ENCODE measurements at places on chromosomes 13 and 19. TPM values are rescaled to one million over a fixed set of nuclear protein-coding genes. Genes with fewer than 3 reads are reported as not detected.

The ZNF491 gene
- polyA plus RNA-seq = 1.2 TPM

GRCh38 chr19:13952931-13953531 lies 722 bp downstream of the DCAF15 start:
- H3K36me3 ChIP-seq = peaks cover 14% of the 10 kb centered on the region
- peak overlapping the region; percentile 57 for H3K27ac ChIP-seq
- peak; percentile 52 for DNase-seq
- H3K4me1 ChIP-seq = peaks cover 6% of the 10 kb centered on the region
- no peaks in the 10 kb centered on the region for H3K27me3 ChIP-seq

DNA sequence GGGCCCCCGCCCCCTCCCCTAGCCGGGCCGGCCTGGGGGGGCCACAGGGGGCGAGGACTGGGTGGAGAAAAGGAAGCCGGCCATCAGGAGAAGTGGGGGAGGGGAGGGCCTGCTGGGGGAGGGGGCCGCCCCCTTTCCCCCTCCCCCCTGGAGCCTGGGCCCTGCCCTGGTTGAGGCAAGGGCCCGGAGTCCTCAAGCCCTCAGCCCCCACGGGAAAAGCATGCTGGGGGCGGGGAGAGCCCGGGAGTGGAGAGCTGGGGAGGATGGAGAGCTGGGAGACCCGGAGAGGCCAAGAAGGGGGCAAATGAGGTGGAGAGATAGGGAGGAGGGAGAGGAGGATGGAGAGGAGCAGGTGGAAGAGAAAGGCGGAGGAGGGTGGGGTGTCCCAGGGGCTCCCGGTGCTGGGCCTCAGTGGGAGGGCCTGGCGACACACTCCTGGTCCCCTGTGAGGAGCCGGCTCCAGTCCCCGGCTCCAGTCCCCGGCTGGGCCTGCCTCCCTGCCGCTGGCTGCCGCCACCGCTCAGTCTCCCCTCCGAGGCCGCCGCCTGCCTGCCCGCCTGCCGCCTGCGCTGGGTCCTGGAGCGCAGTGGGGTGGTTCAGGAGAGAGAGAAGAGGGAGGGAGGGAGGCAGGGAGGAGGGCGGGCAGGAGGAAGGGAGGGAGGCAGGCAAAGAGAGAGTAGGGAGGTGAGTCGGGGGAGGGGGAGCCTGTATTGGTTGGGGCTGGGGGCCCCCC lies at the start of gene GRIK5:
Gene GRIK5 (minus strand): TSS at position 588 of the 733 bp plus-strand sequence. CDS start 4,436 bp downstream, outside the sequence.
- H3K27ac ChIP-seq = no peak within 1 kb of the TSS
- no peak within 1 kb of the TSS for H3K4me3 ChIP-seq
- H3K36me3 ChIP-seq = no peaks in the 10 kb centered on the region
- no peaks in the 10 kb centered on the region for H3K4me1 ChIP-seq
- H3K27me3 ChIP-seq = peaks cover 22% of the 10 kb centered on the region

GRCh38 chr13:58992478-58993042 lies 1171.2 kb downstream of the DIAPH3 start:
- no peaks in the 10 kb centered on the region for H3K27me3 ChIP-seq
- no peaks in the 10 kb centered on the region for H3K36me3 ChIP-seq
- H3K4me3 ChIP-seq = no peak overlapping the region
- no peaks in the 10 kb centered on the region for H3K4me1 ChIP-seq
- H3K27ac ChIP-seq = no peak overlapping the region
- no peak for DNase-seq

The FFAR3 gene
- polyA plus RNA-seq = not detected

DNA sequence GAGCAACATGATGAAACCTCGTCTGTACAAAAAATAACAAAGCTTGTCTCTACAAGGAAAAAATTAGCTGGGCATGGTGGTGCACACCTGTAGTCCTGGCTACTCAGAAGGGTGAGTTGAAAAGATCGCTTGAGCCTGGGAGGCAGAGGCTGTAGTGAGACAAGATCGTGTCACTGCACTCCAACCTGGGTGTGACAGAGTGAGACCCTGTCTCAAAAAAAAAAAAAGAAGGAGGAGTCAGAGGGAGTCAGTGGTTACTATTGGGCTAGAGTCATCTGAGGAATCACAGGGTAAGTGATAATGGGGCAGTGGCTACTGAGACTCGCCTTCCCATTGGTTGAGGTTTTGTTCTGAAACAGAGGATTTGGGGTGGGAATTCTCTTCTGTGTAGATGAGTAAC lies 1.9 kb upstream of the GPI start:
- no peak overlapping the region for H3K4me3 ChIP-seq
- H3K27ac ChIP-seq = no peak overlapping the region
- H3K36me3 ChIP-seq = peaks cover 2% of the 10 kb centered on the region
- no peaks in the 10 kb centered on the region for H3K27me3 ChIP-seq
- DNase-seq = no peak

GRCh38 chr13:47049276-47049989 lies 152.6 kb upstream of the HTR2A start:
- H3K27me3 ChIP-seq = no peaks in the 10 kb centered on the region
- no peak overlapping the region for H3K4me3 ChIP-seq
- no peak overlapping the region for H3K27ac ChIP-seq
- no peaks in the 10 kb centered on the region for H3K4me1 ChIP-seq

DNA sequence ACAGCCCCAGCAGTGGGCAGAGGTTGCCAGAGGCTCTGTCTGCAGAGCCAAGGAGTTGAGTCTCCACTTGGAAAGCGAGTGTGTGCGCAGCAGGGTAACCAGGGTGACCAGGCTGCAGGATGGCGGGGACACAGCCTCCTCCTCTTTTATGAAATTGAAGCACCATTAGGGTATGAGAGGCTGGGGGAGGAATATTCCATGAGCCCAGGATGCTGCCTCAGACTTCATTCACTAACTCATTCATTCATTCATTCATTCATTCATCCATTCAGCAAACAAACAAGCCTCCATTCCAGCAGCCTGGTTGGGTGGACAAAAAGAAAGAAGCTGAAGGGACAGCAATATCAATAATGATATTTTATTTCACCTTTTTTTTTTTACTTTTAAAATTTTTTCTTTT lies 6.6 kb upstream of the LMTK3 start:
- DNase-seq = no peak
- H3K4me3 ChIP-seq = no peak overlapping the region
- H3K27ac ChIP-seq = no peak overlapping the region
- no peaks in the 10 kb centered on the region for H3K36me3 ChIP-seq

DNA sequence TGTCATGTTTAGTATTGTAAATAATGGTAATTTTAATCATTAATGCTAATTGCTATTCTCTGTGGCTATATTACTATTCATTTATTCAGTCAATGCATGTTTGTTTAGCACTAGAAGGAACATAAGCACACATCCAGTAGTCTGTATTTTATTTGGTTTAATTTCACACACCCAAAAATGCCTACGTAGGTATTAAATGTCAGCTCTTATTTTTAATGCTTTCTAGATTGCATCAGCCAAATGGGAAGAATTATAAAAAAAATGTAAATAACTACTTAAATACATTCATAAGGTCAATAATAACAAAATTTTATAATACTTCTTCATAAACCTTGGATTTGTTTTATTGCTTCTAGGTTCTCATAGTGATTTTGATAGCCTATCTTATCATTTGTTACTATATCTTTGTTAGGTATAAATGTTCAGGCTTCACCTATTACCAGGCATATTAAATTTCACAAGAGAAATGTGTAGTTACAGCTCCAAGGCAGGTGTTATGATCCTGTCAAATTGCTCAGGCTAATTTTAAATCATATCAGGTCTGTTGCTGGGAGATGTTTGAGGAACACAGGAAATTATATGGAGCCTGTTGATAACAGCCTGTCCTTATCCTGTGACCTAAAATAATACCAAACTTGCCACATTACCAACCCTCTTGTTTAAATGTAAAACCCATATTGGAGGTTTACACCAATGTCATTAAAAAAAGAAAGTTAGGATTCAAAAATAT lies 34.4 kb downstream of the ITGBL1 start:
- no peaks in the 10 kb centered on the region for H3K36me3 ChIP-seq
- peaks cover 2% of the 10 kb centered on the region for H3K4me1 ChIP-seq
- no peak overlapping the region for H3K4me3 ChIP-seq

- no peak overlapping the region for H3K4me3 ChIP-seq
- no peak for DNase-seq
- no peaks in the 10 kb centered on the region for H3K27me3 ChIP-seq
- H3K36me3 ChIP-seq = peaks cover 33% of the 10 kb centered on the region
- H3K27ac ChIP-seq = no peak overlapping the region
Measured at GRCh38 chr19:10395003-10395402, 8.3 kb downstream of the CDC37 start.

GRCh38 chr13:59409634-59410200 lies 754.0 kb downstream of the DIAPH3 start:
- DNase-seq = peak; percentile 21
- H3K27ac ChIP-seq = no peak overlapping the region
- no peaks in the 10 kb centered on the region for H3K27me3 ChIP-seq
- H3K4me1 ChIP-seq = no peaks in the 10 kb centered on the region
- no peaks in the 10 kb centered on the region for H3K36me3 ChIP-seq

The ZNF444 gene
- 6.4 TPM for polyA plus RNA-seq

The CNFN gene
- not detected for polyA plus RNA-seq

DNA sequence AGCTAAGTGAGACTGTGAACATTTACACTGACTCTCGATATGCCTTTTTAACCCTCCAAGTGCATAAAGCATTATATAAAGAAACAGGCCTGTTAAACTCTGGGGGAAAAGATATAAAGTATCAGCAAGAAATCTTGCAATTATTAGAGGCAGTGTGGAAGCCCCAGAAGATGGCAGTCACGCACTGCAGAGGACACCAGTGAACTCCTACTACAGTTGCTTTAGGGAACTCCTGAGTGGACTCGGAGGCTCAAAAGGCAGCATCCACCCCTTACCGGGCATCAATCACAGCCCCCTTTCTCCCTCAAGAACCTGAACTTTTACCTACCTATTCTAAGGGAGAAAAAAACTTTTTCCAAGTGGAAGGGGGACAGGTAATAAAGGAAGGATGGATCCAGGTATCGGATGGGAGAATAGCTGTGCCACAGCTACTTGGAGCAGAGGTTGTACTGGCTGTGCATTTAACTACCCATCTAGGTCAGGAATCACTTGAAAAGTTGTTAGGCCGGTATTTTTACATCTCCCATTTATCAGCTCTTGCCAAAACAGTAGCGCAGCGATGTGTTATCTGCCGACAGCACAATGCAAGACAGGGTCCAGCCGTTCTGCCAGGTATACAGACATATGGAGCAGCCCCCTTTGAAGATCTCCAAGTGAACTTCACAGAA lies 80.1 kb downstream of the ZNF486 start:
- H3K4me1 ChIP-seq = no peaks in the 10 kb centered on the region
- H3K4me3 ChIP-seq = no peak overlapping the region
- no peaks in the 10 kb centered on the region for H3K27me3 ChIP-seq
- no peak overlapping the region for H3K27ac ChIP-seq
- peak; percentile 17 for DNase-seq
- H3K36me3 ChIP-seq = no peaks in the 10 kb centered on the region

DNA sequence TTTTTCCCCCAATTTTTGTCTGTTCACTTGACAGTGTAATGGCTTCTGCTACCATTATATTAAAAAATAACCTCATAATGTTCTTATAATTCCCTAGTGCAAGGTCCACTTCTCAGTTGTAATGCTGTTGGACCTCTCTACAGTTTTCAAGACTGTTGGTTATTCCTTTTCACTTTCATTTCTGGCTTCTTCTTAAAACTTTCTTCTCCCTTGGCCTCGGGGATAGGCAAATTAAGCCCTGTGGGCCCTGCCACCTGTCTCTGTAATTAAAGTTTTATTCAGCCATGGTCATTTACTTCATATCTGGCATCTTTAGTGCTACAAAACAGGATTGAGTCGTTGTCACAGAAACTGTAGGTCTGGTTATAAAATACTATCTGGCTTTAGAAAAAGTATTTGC lies 313.5 kb downstream of the KLF12 start:
- no peaks in the 10 kb centered on the region for H3K36me3 ChIP-seq
- no peak overlapping the region for H3K27ac ChIP-seq
- H3K4me3 ChIP-seq = no peak overlapping the region
- DNase-seq = no peak
- no peaks in the 10 kb centered on the region for H3K27me3 ChIP-seq

DNA sequence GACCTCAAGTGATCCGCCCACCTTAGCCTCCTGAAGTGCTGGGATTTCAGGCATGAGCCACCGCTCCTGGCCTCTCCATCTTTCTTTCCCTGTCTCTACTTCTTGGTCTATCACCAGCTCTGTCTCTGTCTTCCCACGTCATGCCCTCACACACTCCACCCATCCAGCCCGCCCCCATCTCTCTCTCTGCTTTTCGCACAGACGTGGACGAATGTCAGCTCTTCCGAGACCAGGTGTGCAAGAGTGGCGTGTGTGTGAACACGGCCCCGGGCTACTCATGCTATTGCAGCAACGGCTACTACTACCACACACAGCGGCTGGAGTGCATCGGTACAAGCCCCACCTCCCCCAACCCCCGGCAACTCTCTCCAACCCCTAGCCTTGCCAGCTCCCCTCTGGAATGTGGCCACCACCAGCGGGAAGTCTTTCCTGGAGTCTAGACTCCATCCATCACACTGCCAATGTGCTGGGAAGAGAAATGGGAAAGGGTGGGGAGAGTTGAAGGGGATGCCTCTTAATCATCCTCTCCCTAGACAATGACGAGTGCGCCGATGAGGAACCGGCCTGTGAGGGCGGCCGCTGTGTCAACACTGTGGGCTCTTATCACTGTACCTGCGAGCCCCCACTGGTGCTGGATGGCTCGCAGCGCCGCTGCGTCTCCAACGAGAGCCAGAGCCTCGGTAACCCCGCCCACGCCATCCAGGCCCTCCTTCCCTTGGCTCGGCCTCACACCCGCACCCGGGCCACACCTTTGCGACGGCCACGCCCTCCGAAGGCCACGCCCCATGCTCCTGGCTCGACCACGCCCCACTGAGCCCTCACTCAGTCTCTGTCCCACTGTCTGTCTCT lies 22.5 kb downstream of the LTBP4 start:
- H3K4me3 ChIP-seq = no peak overlapping the region
- no peaks in the 10 kb centered on the region for H3K4me1 ChIP-seq
- no peak overlapping the region for H3K27ac ChIP-seq
- H3K36me3 ChIP-seq = peaks cover 13% of the 10 kb centered on the region

The NLRP9 gene
- polyA plus RNA-seq = not detected

The CLEC11A gene
- polyA plus RNA-seq = 23.4 TPM

The CBY2 gene
- polyA plus RNA-seq = not detected

GRCh38 chr13:112785483-112785856 lies 95.6 kb downstream of the ATP11A start:
- H3K36me3 ChIP-seq = no peaks in the 10 kb centered on the region
- no peaks in the 10 kb centered on the region for H3K27me3 ChIP-seq
- no peak overlapping the region for H3K27ac ChIP-seq
- H3K4me1 ChIP-seq = peaks cover 2% of the 10 kb centered on the region

DNA sequence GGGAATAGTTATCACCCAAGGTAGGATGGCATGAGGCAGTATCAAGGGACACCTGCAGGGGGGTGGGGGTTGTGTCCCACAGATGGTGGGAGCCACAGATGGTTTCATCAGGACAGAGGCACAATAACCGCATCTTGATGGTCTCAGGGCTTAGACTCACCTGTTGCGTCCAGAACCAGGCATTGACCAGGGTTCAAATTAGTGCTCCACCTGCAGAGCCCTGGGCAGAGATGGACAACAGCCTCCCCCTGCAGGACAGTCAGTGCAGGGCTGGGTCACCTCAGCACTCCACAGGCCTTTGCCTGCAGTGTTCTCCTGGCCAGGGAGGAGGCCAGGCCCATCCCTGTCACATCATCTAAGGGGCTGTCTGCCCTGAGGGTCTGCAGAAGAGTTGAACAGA lies 14.5 kb upstream of the CEACAM1 start:
- H3K36me3 ChIP-seq = no peaks in the 10 kb centered on the region
- no peak overlapping the region for H3K27ac ChIP-seq
- H3K27me3 ChIP-seq = no peaks in the 10 kb centered on the region
- H3K4me1 ChIP-seq = no peaks in the 10 kb centered on the region
- H3K4me3 ChIP-seq = no peak overlapping the region

Measured in fibroblast of lung (primary cell).